T-cell (primary cell): ENCODE measurements at places on chromosomes 16 and 17. TPM values are rescaled to one million over a fixed set of nuclear protein-coding genes. Genes with fewer than 3 reads are reported as not detected.

DNA sequence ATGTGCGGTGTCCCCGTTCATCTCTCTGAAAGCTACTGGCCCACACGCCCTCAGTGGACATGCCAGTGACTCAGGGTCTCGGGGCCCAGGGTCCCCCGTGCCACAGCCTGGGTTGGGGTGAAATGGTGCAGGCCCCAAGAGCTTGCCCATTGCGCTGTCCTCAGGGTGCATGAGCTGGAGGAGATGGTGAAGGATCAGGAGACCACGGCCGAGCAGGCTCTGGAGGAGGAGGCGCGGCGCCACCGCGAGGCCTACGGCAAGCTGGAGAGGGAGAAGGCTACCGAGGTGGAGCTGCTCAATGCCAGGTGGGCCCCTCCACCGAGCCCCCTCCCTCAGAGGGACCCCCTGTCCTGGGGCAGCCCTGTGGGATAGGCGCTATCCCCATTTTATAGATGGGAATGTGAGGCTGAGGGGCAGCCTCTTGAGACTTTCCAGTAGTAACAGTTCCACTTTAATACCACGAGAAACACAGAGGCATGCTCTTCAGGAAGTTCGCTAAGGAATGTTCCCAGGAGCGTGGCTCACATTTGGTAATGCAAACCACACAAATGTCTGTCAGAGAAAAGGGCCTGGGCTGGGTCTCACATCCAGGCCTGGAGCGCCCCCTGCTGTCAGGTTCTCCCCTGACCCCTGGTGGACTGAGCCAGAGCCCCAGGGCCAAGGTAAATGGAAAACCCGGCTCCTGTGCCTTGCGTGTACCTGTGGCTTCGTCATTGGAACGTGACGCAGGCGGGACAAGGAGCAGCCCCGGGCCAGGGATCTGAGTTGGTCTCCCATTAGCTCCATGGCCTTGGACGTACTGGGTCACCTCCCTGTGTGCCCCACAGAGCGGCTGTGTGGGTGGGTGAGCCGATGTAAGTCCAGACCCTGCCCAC is 133.7 kb downstream of the RAB11FIP4 start:
- DNase-seq: peak; percentile 89

DNA sequence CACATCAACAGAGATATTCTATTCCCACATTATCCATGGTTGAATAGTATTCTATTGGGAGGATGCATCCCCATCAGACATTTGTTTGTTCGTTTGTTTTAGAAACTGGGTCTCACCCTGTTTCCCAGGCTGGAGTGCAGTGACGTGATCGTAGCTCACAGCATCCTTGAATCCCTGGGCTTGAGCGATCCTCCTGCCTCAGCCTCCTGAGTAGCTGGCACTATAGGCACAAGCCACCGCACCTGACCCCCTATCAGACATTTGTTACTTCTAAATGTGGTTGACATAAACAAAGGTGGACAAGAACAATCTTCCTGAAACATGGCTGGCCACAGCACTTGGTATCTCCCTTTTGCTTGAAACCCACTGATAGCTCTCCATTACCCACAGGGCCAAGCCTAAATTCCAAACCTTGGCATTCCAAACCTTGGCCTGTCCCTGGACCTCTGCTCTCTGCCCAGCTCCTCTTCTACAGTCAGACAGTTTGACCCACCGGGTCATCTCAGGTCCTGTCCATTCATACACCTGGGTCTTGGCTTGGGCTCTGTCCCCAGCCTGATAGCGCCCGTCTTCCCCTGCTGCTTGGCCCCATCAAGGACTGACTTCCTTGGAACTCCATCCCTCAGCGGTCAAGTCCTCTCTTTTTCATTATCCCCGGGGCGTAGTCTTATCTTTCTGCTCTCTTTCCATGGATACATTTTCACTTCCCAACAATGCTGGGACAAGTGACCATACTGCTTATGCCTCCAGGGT is 1.5 kb upstream of the PRR29 start:
- DNase-seq: no peak

DNA sequence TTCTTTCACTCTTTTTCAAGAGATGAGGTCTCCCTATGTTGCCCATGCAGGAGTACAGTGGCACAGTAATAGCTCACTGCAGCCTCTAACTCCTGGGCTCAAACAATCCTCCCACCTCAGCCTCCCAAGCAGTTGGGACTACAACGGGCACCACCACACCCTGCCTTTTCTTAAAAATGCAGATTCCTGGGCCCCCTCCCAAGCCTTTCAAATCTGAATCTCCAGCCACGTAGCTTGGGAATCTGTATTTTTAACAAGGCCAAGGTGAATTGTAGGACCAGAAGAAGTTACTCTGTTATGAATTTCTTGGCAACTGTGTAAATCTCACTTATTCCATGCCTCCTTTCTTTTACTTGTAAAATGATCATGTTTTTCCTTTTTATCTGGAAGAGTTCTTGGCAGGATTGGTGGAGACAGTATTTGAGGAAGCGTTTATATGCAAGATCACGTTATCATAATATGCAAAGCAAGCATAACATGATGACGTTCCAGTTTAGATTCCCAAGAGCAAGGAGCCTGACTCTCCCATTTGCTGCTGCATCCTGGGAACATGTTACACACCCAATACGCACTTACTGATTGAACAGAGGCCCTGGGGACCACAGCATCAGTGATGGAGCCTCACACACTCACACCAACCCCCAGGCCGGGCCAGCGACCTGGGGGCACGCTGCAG is 44.5 kb downstream of the LITAF start:
- DNase-seq: no peak

- no peak for DNase-seq
Observed at GRCh38 chr17:45115015-45115625, 17.2 kb downstream of the PLCD3 start.

GRCh38 chr17:82062984-82063368 is 2.6 kb downstream of the DUS1L start:
- no peak for DNase-seq

DNA sequence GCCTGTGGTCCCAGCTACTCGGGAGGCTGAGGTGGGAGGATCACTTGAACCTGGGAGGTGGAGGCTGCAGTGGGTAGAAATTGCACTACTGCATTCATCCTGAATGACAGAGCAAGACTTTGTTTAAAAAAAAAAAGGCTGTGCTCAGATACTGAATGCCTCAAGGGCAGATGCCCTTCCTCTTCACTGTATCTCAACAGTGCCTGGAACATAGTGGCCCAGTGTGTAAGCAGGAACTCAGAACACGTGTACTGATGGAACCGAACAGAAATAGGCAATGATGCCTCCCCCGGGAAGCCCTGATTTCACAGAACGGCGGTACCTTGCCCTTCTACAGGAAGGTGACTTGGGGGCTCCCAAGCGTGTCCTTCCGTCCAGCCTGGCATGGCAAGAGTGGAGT is 46.8 kb downstream of the PLXDC1 start:
- DNase-seq: no peak

DNA sequence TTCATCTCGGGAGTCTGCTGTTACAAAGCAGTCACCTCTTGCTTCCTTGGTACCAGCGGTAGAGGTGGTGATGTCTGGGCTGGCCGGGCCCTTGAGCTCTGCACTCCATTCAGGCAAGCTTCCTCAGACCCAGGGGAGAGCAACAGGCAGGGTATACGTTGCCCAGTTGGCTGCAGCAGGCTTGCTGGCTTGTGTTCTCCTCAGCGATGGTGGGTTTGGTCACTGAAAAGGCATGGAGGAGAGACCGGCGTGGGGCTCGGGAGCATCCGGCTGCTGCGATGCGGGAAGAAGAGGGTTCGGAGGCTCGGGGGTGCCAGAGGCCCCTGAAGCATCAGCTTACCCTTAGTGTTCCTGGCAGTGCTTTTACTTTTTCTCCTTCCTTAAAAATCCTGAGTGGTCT is 25.8 kb downstream of the SAP30BP start:
- no peak for DNase-seq

DNA sequence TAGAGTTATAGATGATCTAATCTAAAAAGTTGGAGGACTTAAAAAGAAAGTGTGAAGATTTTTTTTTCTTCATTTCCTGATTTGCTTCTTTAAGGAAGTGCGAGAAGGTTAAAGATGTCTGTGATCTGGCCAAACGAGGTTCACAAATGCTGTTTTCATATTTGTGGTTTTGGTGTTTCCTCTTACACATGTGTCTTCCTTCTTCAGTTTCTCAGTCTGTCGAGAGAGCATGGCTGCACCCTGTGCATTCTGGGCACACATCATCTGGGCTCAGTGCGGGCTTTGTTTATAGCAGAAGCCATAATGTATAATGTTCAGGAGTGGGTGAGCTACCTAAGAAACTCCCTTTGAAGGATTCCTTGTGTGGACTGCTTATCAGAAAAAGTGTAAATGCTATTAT is 260.4 kb upstream of the TBX2 start:
- peak; percentile 70 for DNase-seq

DNA sequence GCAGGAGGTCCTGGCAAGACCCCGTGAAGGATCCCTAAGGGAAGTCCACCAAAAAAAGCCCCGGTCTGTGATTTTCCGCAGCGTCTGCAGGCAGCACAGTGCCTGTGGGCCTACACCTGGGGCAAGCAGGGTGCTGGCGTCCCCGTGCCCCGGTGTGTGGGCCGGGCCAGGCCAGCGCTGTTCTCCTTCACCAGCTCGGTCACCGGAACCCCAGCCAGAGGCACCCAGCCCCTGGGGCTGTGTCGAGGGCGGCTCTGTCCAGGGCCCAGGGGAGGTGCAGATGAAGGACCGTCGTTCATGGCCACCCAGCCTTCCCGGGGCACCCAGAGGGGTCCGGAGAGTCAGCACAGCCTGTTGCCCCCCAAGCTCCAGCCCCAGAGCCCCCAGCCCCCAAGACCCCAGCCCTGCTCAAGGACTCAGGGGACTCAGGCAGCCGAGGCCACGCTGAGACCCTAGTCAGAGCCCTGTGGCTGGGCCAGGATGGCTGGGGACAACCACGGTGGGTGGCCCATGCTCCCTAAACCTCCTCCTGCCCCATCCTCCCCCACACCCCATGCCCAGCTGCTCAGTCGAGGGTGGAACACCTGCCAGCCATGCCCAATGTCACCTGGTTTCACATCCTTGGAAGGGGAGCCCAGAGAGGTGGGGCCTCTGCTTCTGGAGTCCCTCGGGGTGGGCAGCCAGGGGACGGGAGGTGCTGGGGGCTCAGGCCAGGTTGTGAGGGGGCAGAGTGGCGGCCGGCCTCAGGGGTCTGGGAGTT is 5.7 kb upstream of the C1QTNF8 start:
- no peak for DNase-seq

- no peak for DNase-seq
Observed at GRCh38 chr17:51035431-51035830, 85.2 kb downstream of the SPAG9 start.

- DNase-seq: no peak
Observed at GRCh38 chr16:68927018-68927417, 83.7 kb downstream of the TANGO6 start.

DNA sequence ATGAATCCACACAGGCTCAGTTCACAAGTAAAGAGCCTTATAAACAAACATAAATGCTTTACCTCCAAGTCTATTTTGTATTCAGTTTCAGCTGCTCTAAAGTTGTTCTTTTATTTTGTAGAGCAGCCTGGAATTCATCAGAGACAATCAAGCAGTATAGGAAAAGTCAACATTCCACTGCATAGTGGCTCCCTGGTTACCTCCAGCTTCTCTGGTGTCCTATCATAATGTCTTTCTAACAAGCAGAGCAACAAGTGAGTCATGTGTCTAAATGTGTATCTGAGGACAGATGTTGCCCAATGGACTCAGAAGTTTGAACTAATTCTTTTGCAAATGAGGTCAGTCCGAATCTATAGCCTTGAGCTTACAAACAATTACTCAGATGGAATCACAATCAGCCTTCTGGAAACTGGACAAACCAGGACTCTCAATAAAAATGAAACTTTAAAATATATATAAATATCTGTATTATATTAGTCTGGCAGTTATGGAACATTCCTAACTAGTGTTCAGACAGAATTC is 292.0 kb upstream of the TOM1L1 start:
- no peak for DNase-seq

DNA sequence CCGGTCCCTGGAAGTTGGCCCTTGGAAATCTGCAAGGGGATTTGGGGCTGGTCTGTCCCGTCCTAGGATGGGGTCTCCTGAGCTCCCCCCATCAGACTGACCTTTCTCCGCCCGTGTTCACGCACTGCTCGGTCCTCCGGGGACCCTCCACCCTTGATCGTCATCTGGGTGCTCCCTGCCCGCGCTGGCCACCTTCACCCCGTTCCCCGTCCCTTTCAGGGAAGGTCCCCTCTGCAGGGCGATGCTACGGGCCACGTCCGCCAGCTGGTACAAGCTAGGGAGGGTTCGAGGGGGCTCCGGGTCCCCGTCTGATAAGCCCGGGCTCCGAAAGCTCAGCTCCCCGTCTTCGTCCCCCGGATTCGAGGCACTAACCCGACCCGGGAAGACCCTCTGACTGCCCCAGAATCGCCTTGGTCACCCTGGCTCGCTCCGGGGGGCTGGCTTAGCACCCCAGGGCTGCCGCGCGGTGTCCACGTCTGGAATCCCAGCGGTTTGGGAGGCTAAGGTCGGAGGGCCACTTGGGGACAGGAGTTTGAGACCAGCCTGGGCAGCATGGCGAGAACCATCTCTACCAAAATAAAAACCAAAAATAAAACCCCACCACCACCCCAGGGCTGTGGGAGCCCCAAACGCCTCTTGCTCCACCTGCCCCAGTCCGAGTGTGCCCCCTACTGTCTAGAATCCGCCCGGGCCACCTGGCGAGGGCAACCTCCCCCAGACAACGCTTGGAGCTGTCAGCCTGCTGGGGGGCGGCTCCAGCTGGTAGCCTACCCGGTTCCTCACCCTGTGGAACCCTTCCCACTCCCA is 1.1 kb upstream of the SLC43A2 start:
- peak; percentile 62 for DNase-seq

GRCh38 chr17:80971704-80972304 is 19.8 kb upstream of the CHMP6 start:
- no peak for DNase-seq

- no peak for DNase-seq
Observed at GRCh38 chr16:53714205-53715022, 10.5 kb downstream of the FTO start.

GRCh38 chr16:17358355-17358754 is 112.4 kb downstream of the XYLT1 start:
- DNase-seq: no peak

DNA sequence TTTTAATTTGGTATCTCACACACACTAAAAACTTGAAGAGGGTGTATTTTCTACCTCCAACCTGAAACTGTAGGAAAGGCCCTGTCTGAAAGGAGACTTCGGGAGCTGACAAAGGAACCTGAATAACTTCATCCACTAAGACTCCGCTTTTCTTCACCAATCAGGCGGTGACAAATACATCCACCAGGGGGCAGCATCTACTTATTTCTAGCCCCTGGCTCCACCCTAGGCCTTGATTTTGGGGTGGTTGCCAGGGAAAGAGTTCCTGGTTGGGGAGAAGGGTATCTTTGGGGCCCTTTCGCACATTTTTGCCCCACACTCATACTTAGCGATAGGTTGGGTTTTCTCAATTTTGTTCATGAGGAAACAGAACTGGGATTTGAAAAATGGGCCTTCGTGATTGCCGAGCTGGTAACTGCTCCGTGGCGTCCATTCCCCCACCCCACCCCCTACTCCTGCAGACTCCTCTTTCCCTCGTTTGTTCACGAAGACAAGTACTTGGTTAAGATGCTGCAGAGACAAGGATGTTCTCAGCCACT is 4.8 kb upstream of the ARL4D start:
- peak; percentile 84 for DNase-seq

KRTAP4-8 gene
- total RNA-seq: not detected

PERCC1 gene
- total RNA-seq: 0.90 TPM

PHKG2 gene
- total RNA-seq: 42.0 TPM

PIK3R5 gene
- total RNA-seq: 118 TPM

EFCAB13 gene
- total RNA-seq: 13.8 TPM

RAB26 gene
- not detected for total RNA-seq

AMZ2 gene
- total RNA-seq: 81.8 TPM

CA5A gene
- not detected for total RNA-seq

IRX6 gene
- not detected for total RNA-seq

NDUFAF8 gene
- 51.2 TPM for total RNA-seq

ACSM3 gene
- 8.9 TPM for total RNA-seq

PLD6 gene
- total RNA-seq: 11.1 TPM

ERCC4 gene
- 13.5 TPM for total RNA-seq
